Osteocyte (in vitro differentiated cells): ENCODE measurements at places on chromosomes 12 and 14.

- no peak overlapping the region for H3K4me3 ChIP-seq
- peak overlapping the region; percentile 65 for H3K27ac ChIP-seq
- peaks cover 39% of the 10 kb centered on the region for H3K4me1 ChIP-seq
- no peak for DNase-seq
- H3K36me3 ChIP-seq: peaks cover 6% of the 10 kb centered on the region
Observed at GRCh38 chr12:124368421-124369032, 73.6 kb downstream of the RFLNA start.

DNA sequence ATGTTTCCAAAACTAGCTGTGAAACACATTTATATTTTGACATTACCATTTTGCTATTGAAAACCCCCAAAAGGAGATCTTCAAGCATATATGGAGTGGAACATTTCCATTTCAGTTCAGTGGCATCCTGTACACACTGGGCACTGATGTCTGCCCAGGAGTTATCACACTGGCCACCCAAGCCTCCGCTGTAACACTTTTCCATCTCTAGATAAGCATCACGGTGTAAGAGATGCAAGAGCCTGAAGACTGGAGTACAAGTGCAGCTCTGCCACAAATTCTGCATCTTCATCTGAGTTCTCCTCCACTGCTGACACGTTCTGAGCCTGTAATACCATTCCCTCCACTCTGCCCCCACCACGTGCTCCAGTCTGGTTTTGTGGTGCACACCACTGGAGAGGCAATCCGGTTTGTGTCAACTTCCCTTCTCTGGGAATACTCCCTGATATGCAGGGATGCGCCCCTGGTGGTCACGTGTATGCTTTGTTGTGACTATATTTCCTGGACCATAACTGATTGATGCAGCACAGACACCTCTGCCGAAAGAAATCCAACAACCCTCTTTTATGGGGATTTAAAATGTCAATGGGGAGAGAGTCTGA, 12.7 kb downstream of the SPTLC2 start:
- H3K27me3 ChIP-seq: no peaks in the 10 kb centered on the region
- H3K36me3 ChIP-seq: no peaks in the 10 kb centered on the region
- no peak overlapping the region for H3K27ac ChIP-seq
- no peak overlapping the region for H3K4me3 ChIP-seq

GRCh38 chr12:51023625-51024382, 2.4 kb downstream of the SLC11A2 start:
- H3K4me1 ChIP-seq: peaks cover 44% of the 10 kb centered on the region
- H3K36me3 ChIP-seq: peaks cover 1% of the 10 kb centered on the region
- no peak for DNase-seq
- H3K27me3 ChIP-seq: no peaks in the 10 kb centered on the region

DNA sequence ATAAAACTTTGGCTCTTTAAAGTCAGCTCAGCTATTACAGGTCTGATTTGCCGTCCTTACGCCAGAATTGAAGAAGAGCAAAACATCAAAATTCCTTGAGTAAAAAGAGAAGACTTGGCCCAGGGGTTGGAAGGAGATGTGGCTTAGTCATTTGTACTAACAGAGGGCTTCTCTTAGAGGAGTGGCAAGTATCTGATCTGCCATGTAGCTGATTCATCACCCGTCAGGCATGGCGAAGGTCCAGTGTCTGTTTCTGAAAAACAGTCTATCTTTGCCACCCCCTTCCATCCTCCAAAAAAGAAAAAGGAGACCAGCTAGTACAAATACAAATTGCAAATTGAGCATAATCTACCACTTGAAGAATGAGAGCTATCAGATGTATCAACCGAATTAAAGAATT, 91.9 kb downstream of the RAD52 start:
- peaks cover 29% of the 10 kb centered on the region for H3K4me1 ChIP-seq
- H3K27ac ChIP-seq: peak overlapping the region; percentile 84
- DNase-seq: no peak
- no peaks in the 10 kb centered on the region for H3K27me3 ChIP-seq

GRCh38 chr12:21538061-21538653, 12.1 kb downstream of the SPX start:
- H3K36me3 ChIP-seq: no peaks in the 10 kb centered on the region
- H3K4me1 ChIP-seq: no peaks in the 10 kb centered on the region
- DNase-seq: no peak
- no peaks in the 10 kb centered on the region for H3K27me3 ChIP-seq
- no peak overlapping the region for H3K4me3 ChIP-seq
- no peak overlapping the region for H3K27ac ChIP-seq

DNA sequence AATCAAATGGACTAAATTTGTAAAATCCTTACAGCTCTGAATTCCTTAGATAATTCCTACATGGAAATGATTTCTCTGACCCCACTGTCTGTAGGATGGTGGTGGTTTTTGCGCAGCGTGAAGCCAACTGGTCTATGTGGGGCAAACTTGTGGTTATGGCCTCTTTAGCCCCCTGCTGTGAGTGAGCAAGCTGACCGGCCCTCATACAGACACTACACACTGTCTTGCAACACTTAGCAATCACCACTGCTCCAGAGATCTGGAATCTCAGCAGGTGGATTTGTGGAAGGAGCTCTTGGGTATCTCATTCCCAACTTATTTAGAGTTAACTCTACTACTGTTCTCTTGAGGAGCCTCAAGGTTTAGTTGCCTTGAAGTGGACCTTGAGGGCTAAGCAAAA, 70.2 kb downstream of the SCN8A start:
- no peak overlapping the region for H3K4me3 ChIP-seq
- H3K4me1 ChIP-seq: peaks cover 3% of the 10 kb centered on the region
- no peak for DNase-seq
- no peak overlapping the region for H3K27ac ChIP-seq
- no peaks in the 10 kb centered on the region for H3K36me3 ChIP-seq

DNA sequence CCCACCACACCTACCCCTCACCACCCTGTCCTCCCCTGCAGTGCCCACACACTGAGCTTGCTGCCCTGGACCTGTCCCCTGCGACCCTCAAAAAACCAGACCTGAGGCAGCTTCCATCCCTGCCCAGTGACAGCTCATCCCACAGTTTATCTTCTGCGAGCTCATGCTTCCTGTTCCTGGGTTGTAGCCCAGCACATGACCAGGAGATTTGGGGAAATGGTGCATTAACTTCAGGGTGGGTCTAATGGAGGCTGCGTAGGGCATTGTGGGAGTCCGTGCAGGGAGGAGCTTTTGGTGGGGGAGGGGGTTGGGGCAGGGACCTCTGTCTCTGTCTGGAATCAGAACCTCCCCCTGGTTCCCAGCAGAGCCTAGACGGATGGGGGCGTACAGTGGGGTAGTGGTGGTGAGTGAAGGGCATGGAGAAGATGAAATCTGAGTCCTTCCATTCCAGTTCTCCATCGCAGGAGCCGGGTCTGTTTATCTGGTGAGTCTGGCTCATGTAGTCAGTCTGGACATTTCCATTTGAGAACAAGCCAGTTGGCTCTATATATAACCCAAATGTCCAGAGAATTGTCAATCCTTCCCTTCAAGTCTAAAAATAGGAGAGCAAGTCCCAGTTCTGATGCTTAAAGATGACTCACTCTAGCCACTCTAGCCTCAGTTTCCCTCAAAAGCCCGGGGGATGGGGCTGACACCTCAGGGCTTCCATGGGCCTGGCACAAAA, 270.9 kb downstream of the CACNA1C start:
- peaks cover 4% of the 10 kb centered on the region for H3K36me3 ChIP-seq
- no peaks in the 10 kb centered on the region for H3K27me3 ChIP-seq
- H3K4me1 ChIP-seq: peaks cover 52% of the 10 kb centered on the region
- H3K4me3 ChIP-seq: no peak overlapping the region
- DNase-seq: no peak
- H3K27ac ChIP-seq: no peak overlapping the region

GRCh38 chr12:23399402-23399933, 550.0 kb downstream of the SOX5 start:
- no peak for DNase-seq
- no peak overlapping the region for H3K4me3 ChIP-seq
- no peak overlapping the region for H3K27ac ChIP-seq
- no peaks in the 10 kb centered on the region for H3K4me1 ChIP-seq

DNA sequence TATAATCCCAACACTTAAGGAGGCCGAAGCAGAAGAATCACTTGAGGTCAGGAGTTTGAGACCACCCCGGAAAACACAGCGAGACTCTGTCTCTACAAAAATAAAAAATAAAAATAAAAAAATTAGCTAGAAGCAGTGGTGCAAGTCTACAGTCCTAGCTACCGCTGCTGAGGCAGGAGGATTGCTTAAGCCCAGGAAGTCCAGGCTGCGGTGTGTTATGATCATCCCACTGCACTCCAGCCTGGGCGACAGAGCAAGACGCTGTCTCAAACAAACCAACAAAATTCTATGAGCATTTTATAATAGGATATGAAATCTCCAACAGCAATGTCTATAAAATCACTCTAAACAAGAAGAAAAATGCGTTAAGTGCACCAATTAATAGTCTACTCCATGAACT, 75.3 kb downstream of the PPP1R12A start:
- no peak overlapping the region for H3K4me3 ChIP-seq
- H3K4me1 ChIP-seq: peaks cover 30% of the 10 kb centered on the region
- peaks cover 14% of the 10 kb centered on the region for H3K36me3 ChIP-seq
- no peak overlapping the region for H3K27ac ChIP-seq
- DNase-seq: no peak

DNA sequence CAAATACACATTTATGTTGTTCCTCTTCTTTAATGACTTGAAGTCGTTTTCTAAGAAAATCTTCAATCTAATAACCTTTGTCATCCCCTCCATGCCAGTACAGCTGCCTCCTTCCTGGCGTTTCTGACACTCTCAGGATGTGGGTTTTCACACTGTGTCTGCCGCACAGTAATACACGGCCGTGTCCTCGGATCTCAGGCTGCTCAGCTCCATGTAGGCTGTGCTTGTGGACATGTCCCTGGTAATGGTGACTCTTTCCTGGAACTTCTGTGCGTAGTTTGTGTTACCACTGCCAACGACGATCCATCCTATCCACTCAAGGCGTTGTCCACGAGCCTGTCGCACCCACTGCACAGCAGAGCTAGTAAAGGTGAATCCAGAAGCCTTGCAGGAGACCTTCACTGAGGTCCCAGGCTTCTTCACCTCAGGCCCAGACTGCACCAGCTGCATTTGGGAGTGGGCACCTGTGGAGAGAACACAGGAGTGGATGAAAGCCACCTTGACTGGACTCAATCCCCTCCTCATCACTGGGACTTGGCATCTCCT, 1095.9 kb downstream of the TMEM121 start:
- no peaks in the 10 kb centered on the region for H3K36me3 ChIP-seq
- no peaks in the 10 kb centered on the region for H3K4me1 ChIP-seq
- H3K4me3 ChIP-seq: no peak overlapping the region
- no peaks in the 10 kb centered on the region for H3K27me3 ChIP-seq

DNA sequence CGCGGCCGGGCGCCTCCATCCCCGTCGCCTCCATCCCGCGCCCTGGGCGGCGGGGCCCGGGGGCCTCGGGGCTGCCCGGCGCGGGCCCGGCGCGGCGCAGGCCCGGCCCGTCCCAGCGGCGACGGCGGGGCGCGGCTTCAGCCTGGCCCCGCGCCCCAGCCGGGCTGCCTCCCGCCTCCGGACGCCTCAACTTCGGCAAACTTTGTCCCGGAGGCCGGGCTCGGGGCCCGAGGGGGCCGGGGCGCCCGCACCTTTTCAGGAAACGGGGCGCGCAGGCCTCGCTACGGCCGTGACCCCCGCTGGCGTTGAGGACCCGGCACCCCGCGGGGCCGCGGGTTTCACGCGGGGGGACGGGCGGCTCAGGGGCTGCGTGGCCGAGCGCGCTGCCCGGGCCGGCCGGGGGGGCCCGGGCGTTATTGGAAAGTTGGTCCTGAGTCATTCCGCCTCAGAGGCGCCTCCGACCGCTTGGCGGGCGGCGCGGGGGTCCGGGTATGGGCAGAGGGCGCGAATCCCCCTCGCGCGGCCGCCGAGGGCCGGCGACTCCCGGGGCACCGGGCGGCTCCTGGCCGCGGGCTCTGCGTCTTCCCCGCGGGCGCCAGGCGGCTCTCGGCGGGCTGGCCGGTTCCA, 575 bp downstream of the TRAF3 start:
- H3K4me1 ChIP-seq: peaks cover 24% of the 10 kb centered on the region
- H3K4me3 ChIP-seq: peak overlapping the region; percentile 75
- no peaks in the 10 kb centered on the region for H3K27me3 ChIP-seq
- no peak for DNase-seq

- peaks cover 7% of the 10 kb centered on the region for H3K36me3 ChIP-seq
- no peak for DNase-seq
- no peak overlapping the region for H3K4me3 ChIP-seq
- H3K4me1 ChIP-seq: peaks cover 9% of the 10 kb centered on the region
Observed at GRCh38 chr12:59646636-59647035, 50.8 kb downstream of the SLC16A7 start.

GRCh38 chr14:51621654-51622053, 30.1 kb upstream of the FRMD6 start:
- peaks cover 23% of the 10 kb centered on the region for H3K4me1 ChIP-seq
- DNase-seq: no peak
- H3K4me3 ChIP-seq: no peak overlapping the region
- H3K27ac ChIP-seq: no peak overlapping the region

GRCh38 chr12:113432986-113433385, 10.8 kb downstream of the SDSL start:
- H3K27ac ChIP-seq: no peak overlapping the region
- no peak for DNase-seq
- H3K36me3 ChIP-seq: no peaks in the 10 kb centered on the region
- H3K27me3 ChIP-seq: no peaks in the 10 kb centered on the region
- no peaks in the 10 kb centered on the region for H3K4me1 ChIP-seq
- H3K4me3 ChIP-seq: no peak overlapping the region

GRCh38 chr14:60381909-60382308, 104.0 kb downstream of the C14orf39 start:
- H3K4me3 ChIP-seq: no peak overlapping the region
- H3K4me1 ChIP-seq: no peaks in the 10 kb centered on the region
- H3K27ac ChIP-seq: no peak overlapping the region
- peaks cover 52% of the 10 kb centered on the region for H3K27me3 ChIP-seq

- H3K27ac ChIP-seq: no peak overlapping the region
- H3K4me3 ChIP-seq: no peak overlapping the region
- peaks cover 19% of the 10 kb centered on the region for H3K27me3 ChIP-seq
- H3K36me3 ChIP-seq: no peaks in the 10 kb centered on the region
- DNase-seq: no peak
Observed at GRCh38 chr12:4288296-4289131, 15.0 kb downstream of the CCND2 start.

GRCh38 chr12:93733358-93733757, 56.2 kb downstream of the CRADD start:
- H3K27me3 ChIP-seq: no peaks in the 10 kb centered on the region
- no peaks in the 10 kb centered on the region for H3K36me3 ChIP-seq
- no peak overlapping the region for H3K27ac ChIP-seq
- no peak overlapping the region for H3K4me3 ChIP-seq
- DNase-seq: no peak

DNA sequence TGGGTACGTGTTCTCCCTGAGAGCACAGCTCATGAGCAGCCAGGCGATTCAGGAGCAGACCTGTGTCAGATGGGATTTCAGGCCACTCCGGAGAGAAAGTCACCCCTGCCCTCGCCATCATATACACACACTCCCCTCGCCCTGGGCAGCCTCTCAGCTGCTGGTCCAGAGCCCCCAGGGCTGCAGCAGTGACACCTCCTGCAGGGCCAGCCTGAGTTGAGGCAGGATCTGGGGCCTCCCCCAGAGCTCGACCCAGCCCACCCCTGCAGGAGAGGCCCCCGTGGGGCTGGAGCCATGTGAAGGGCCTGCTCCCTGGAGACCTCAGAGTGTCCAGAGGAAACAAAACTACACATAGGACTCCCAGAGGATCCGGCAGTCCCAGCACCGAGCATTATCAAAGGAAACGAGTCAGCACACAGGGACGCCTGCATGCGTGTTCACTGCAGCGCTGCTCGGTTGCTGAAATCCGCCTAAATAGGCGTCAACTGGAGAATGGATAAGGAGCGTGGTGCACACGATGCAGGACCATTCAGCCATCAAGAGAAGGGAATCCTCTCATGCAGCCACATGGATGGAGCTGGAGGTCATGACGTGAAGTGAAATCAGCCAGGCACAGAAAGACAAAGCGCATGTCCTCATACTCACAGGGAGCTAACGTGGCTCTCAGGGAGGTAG, 104.0 kb downstream of the TNFAIP2 start:
- H3K4me1 ChIP-seq: no peaks in the 10 kb centered on the region
- no peak overlapping the region for H3K27ac ChIP-seq
- no peak overlapping the region for H3K4me3 ChIP-seq
- no peaks in the 10 kb centered on the region for H3K36me3 ChIP-seq
